ENCODE measurements at places on chromosomes 6 and 20.

DNA sequence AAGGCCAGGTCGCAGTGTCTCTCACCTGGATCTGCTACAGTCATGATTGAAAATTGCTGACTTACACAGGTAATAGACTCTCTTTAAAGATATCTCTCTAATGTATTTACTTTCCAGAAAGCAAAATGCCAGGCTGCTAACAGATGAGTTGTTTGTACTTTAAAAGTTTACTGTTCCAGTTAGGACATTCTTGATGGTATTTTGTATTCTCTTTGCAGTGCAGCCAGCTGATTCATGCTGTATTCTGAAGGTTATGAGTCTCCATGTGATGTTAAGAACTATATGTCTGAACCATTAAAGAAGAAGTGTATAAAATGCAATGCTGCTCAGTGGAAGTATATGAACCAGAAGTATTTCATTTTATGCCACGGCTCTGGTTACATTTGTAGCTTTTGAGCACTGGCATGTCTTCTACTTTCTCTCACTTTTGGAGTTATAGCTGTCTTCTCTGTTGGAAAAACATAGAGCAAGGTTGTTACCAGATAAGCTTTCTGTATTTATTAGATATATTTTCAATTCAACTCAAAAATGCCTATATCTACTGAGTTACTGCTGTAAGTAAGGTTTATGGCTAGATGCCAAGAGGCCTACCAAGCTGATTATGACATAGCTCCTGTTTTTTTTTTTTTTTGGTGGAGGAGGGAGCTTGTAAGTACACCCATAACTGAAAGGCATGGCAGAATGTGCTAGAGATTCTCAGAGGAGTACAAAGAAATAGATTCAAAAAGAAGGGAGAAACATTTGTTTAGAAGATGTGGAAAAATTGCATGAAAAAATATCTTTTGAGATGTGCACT is 130.5 kb upstream of the MAN1A1 start:
- DNase-seq, result no peak

DNA sequence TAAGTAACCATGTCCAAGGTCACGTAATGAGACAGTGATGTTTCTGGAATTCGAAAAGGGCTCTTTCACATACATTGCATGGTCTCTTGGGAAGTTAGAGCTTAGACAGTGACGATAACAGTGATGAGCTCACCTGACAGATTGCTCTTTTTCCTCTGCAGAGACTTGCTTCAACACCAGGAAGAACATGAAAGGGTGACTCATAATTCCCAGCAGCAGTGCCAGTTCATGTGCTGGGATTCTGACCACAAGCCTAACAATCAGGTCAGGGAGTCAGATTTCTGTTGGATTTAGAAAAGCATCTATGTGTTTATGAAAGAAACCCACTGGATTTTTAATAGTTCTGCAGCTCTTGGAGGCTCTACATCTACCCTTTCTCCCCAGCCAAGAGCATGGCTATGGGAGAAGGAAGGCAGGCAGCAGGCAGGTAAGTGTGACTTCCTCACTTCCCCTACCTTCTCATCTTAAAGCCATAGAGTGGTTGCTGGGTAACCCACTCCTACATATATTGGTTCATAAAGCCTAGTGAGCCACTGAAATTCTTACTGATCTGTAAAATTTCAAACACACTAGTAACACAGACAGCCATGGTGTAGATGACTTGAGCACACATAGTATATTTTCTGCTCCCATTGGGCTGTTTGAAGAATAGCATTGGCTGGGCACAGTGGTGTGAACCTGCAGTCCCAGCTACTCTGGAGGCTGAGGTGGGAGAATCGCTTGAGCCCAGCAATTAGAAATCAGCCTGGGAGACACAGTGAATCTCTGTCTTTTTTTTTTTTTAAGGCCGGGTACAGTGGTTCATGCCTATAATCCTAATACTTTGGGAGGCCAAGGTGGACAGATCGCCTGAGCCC is 44.4 kb upstream of the LOC128125822 start:
- no peak for DNase-seq

- no peak for DNase-seq
These were observed 71.8 kb upstream of the PHACTR2 start for GRCh38 chr6:143605906-143606521.

- no peak for DNase-seq
These were observed 1.4 kb upstream of the ZNF217 start for GRCh38 chr20:53595018-53595378.

DNA sequence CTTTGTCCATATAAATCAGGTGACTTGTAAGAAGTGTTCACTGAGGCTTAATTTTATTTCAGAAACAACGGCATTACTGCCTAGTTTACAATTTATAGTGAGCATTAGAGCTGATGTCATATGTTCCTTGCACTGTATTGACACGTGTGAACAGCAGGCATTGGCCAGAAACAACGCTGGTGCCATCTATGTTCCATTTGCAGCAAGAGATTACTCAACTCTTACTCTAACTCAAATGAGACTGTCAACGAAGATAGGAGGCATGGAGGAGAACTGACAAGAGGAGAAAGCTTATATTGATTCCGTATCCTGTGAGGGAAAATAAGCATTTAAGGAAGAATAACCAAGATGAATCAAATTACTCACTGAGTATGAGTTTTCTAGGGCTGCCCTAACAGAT is 48.4 kb downstream of the MTFR2 start:
- DNase-seq, result no peak

DNA sequence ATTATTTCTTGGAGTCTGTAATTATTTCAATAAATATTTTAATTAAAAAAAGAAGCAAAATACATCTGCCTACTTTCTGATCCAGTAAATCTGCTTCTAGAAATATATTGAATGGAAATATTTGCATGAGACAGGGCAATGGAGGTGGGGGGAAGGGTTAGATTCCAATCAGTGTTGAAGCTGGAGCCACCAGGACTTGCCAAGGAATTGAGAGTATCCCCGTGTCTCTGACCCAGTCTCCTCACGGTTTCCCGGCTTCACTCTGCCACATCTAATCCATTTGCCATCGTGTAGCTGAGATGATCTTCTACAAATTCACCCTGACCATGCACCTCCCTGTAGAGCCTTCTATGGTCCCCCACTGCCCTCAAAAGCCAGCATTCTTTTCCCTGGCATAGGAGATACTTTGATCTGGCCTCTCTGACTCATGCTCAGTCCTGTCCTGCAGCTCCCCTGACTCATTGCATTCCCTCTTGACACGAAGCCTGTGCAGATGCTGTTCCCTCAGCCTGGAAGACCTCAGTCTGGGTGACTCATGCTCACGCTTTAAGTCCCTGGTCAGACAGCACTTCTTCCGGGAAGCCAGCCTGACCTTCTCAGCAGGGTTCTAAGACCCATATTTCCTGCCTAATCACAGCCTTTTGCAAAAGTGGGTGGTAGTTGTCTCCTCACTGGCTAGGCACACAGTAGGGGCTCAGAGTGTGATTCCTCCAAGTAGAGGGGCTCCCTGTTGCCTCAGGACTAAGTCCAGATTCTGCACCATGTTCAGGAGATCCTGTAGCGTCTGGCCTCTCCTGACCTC is 23.0 kb upstream of the FKBP1A start:
- no peak for DNase-seq

- DNase-seq, result no peak
These were observed 9.0 kb upstream of the BHLHE23 start for GRCh38 chr20:63015662-63016361.

- DNase-seq, result no peak
These were observed 6.4 kb downstream of the SERAC1 start for GRCh38 chr6:158161566-158162254.

- DNase-seq, result peak; percentile 53
These were observed 89.8 kb upstream of the PAX1 start for GRCh38 chr20:21615617-21616080.

DNA sequence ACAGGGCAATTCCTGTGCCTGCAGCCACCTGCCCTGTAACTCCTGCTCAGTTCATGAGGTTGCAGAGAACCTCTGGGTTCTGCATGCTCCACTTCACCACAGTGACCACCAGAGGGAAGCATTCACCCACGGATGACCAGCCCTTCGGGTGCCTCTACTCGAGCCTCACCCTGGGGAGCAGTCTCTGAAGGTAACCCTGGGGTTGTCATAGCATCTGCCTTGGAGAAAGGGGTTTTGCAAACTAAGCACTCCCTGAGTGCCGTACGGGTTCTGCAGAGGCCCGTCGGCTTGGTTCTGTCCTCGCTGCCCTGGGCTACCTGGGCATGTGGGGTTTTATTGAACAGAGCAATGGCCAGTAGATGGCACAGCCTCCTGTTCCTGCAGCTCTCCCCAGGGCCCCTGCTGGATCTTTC is 10.2 kb upstream of the CST5 start:
- peak; percentile 45 for DNase-seq

- no peak for DNase-seq
These were observed 3.7 kb downstream of the AK9 start for GRCh38 chr6:109687271-109687761.
